ENCODE measurements at places on chromosomes 5 and 9.

GRCh38 chr5:88925692-88926490 is 42.9 kb upstream of the MEF2C start:
- no peak for DNase-seq

DNA sequence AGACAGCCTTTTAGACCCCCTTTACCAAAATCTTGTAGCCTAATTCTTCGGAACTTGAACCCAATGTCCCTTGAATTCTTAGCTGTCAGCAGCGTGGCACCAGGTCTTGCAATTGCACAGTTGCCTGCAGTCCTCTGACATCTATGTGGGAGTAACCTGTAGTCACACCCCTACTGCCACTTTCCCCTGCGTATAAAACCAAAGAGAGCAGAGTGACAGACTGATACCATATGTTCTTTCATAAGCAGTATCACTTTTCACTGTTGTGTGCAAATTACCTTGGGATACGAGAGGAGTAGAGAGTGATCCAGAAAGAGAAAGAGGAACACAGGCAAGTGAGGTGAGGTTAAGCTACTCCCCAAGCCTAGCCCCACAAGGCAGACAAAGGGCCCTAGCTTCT is 364.3 kb upstream of the ADAMTSL1 start:
- no peak for DNase-seq

GRCh38 chr9:70390933-70391341 is 23.5 kb downstream of the KLF9 start:
- no peak for DNase-seq

DNA sequence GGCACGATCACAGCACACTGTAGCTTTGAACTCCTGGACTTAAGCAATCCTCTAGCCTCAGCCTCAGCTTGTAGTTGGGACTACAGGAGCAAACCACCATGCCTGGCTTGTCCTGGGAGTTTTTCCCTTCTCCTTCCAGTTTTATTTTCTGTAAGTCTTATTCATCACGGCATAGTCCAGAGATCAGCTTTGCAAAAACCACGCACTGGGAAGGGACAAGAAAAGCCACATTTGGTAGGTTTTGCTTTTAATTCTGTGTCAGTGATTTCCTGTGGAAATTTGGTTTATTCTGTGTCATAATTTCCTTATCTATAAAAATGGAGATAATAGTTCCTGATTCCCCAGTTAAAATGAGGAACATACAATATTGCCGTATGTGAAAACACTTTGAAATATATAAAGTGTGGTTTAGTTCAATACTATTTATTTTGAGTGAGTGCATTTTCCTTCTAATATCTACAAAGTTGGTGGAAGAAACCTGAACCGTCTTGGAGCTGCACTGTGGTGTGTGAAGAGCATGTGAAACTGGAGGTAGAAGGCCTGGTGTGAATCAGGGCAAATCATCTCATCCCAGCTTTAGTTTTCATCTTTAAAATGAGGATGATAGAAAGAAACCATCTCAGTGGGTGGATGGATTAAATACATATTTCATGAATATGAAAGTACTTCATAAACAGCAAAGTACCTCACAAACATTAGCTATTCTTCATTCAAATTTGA is 92.8 kb upstream of the ELL2 start:
- no peak for DNase-seq

GRCh38 chr5:142201471-142201887 is 92.9 kb downstream of the NDFIP1 start:
- DNase-seq = peak; percentile 57

- DNase-seq = no peak
Observed at GRCh38 chr9:135582966-135583687, 21.6 kb downstream of the PAEP start.

GRCh38 chr9:111842313-111842712 is 47.6 kb upstream of the SHOC1 start:
- DNase-seq = no peak

- no peak for DNase-seq
Observed at GRCh38 chr9:216866-217265, 2.2 kb downstream of the DOCK8 start.

DNA sequence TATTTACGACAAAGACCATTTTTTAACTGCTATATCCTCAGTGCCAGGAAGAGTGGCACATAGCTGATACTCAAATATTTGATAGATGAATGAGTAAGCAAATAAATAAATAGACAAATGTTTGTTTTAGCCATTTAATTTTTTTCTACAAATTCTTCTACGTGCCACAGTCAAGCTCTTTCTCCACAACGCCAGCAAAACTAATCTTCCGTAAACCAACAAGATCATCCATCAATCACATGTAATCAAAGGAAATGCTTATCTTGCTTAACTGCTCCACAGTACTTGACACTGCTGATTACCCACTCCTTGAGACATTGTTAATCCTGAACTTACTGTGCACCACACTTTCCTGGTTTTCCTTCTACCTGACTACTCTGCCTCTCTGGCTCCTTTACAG is 136.7 kb downstream of the EDIL3 start:
- no peak for DNase-seq

DNA sequence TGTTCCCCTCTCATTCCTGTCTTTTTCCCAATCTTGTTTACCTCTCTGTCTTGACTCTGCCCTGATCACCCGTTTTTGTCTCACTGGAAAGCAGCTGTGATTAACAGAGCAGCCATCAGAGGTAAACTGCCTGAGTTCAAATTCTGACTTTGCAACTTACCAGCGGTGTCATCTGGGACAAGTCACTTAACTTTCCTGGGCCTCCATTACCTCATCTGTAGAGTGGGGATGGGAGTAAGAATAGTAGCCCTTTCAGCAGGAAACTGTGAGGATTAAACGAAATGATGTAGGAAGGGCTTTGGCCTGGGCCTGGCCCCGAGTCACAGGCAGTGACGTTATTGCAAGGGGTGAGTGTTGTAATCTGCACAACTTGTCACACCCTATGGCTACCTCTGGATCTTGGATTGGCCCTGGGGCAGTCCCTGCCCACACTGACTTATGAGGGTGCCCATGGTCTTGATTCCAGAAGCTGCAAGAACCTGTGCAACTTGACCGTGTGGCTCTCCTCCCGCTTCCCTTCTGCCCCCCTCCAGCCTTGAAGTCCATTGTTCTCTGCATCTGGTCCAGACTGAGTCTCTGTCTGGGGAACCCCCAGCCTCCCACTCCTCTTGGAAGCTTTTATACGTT is 657 bp upstream of the PCDH12 start:
- no peak for DNase-seq
